ENCODE measurements at places on chromosomes 4 and X.

DNA sequence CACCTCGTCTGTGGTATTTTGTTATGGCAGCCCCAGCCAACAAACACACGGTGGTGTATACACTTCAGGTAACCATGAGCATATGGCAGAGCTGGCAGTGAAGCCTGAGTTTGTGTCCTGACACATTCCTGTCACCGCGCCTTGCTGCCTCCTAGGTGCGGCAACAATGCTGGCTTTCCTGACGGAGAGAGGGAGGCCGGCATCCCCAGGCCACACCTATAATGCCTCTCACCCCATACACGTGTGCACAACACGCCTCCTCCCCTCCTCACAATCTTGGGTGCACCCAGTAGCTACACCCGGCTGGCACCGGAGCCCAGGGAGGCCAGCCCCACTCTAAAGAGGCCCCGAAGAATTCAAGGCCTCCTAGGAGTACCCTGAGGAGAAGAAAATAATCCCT is 158.5 kb downstream of the NSUN7 start:
- no peak for DNase-seq

DNA sequence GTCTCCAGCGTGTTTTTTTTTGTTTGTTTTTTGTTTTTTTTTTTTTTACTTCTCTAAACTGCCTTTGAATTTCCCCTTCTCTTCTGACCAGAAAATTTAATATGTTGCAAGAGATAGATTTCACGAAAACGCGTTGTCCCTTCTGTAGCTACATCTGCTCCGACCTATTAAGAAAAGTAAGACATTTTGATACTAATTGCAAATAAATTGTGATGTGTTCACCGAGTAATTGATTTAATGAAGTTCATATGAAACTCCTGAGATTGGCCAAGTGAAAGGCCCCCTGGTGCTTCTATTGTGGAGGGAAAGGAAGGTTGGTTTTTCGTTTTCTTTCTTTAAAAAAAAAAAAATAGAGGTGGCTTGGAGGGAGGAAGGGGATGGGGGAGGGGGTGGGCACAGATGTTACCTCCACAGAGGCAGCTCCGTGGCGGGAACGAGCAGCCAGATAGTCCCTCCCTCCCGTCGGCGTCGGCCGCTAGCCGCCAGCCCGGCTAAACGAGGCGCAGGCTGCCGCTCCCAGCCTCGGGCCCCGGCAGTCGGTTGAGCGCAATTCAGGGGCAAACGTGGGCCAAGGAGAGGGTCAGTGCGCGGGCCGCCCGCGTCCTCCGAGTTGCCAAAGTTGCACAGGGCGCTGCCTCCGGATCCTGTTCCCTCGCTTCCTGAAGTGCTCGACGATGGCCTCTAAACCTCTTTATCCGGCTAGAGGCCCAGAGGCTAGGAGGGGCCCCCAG is 139.1 kb upstream of the ZIC3 start:
- DNase-seq: no peak

- no peak for DNase-seq
These were observed 71.5 kb upstream of the VCX2 start for GRCh38 chrX:8242431-8243020.

GRCh38 chr4:94332983-94333590 is 9.5 kb downstream of the HPGDS start:
- no peak for DNase-seq

GRCh38 chr4:39480902-39481695 is 22.2 kb downstream of the LIAS start:
- no peak for DNase-seq

GRCh38 chr4:94897023-94897422 is 139.3 kb downstream of the BMPR1B start:
- DNase-seq: no peak

GRCh38 chr4:8144359-8144758 is 14.3 kb downstream of the ABLIM2 start:
- no peak for DNase-seq

GRCh38 chrX:56233682-56234081 is 1.5 kb downstream of the KLF8 start:
- DNase-seq: no peak

DNA sequence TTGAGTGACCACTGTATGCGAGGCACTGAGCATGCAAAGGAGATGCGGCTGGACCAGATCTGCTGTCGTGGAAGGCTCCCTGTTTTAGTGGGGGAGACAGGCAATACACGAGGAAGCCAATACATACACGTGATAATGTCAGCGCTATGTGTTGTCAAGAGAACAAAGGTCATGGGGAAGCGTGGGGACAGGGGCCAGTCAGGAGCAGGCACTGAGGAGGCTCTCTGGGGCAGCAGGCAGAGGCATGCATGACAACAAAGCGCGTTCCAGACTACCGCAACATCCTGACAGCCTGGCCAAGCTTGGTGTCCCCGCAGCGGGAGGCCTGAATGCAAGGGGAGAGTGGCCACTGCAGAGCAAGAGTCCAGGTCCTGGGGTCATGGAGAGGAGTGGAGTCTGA is 61.9 kb downstream of the DCTD start:
- no peak for DNase-seq

DNA sequence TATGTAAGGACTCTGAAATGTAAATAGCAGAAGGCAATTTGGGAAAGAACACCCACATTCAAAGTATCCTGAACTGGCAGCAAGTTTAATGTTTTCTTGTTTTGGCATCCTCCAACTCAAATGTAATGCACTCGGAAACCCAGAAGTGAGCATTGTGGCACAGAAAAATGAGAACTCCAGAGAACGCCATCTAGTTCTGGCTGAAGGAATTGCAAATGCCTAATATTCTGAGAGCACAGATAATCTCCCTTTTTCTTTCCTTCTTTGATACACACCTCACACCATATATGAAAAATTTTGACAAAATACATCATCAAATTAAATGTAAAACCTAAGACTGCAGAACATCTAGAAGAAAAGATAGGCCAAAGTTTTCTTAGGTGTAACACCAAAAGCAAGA is 52.1 kb downstream of the PWWP3B start:
- DNase-seq: no peak

Measured in adipocyte (in vitro differentiated cells).